ENCODE measurements at places on chromosomes 3 and 15. TPM values are rescaled to one million over a fixed set of nuclear protein-coding genes. Genes with fewer than 3 reads are reported as not detected.

GPR160 gene
- 13.8 TPM for total RNA-seq

DNA sequence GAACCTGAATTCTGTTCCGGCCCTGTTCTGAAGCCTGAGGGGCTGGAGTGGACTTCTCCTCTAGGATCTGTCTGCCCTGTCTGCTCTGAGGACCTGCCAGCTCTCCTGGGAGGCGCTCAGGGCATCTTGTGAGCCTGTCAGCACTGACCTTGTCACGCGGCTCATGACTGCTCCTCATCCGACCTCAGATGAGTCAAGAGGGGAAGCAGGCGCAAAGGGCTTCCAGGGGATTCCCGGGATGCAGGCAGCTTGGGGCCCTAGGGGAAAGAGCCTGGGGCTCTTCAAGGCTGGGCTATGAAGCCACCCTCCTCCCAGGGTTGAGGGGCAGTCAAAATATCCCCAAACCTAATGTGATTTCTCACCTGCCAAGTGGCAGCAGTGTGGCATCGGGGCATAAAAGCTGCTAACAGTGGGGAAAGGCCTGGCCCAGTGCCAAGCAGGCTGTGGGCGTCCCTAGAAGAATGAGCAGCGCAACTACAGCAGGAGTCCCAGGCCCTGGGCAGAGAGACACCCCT, 27.6 kb upstream of the ANKDD1A start:
- no peaks in the 10 kb centered on the region for H3K36me3 ChIP-seq
- no peaks in the 10 kb centered on the region for H3K27me3 ChIP-seq
- DNase-seq, result peak; percentile 65
- H3K27ac ChIP-seq, result peak overlapping the region; percentile 96
- peak overlapping the region; percentile 9 for H3K4me3 ChIP-seq

DNA sequence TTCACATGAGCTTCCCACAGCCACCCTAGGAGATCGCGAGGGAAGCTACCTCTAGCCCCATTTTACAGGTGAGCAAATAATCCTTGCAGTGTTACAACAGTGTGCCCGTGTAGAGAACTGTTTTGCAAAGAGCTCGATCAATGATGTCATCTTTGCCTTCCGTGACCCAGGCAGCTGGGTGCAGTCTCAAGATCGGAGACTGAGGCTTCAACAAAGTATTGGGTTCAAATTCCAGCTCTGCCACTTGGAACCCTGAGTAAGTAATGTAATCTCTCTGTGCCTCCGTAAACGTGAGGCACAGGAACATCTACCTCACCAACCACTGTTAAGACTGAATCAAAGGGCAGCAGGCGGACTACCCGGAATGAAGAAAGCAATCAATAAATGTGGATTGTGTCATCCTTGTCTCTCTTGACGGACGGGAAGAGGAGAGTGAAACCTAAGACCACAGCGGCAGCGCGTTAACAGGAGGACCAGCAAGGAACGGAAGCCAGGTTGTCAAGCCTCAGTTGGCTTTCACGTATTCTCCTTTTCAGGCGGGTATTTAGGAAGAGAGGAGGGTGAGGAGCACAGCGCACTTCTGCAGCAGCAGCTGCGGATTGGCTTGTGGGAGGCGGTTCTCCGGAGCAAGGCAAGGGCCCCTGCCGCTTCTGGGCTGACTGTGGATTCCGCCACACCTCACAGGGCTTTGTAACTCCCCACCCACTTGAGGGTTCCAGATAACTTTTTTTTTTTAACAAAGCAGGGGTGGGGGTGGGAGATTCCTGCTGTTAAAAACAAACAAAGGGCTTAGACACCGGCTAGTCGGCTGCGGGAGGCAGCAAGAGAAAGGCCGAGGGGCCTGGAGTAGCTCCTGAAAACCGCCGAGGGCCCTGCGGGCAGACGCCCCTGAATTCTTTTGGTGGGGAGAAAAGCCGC, 1.5 kb upstream of the SMAD3 start:
- DNase-seq, result no peak
- H3K4me1 ChIP-seq, result peaks cover 26% of the 10 kb centered on the region
- peaks cover 17% of the 10 kb centered on the region for H3K27me3 ChIP-seq
- H3K27ac ChIP-seq, result peak overlapping the region; percentile 32

GRCh38 chr3:52733256-52733891, 27.5 kb downstream of the SPCS1 start:
- no peak overlapping the region for H3K4me3 ChIP-seq
- peaks cover 7% of the 10 kb centered on the region for H3K4me1 ChIP-seq
- H3K27ac ChIP-seq, result no peak overlapping the region
- peaks cover 70% of the 10 kb centered on the region for H3K36me3 ChIP-seq
- no peaks in the 10 kb centered on the region for H3K27me3 ChIP-seq
- DNase-seq, result no peak

CHRM5 gene
- total RNA-seq, result not detected

TSPAN3 gene
- total RNA-seq, result 12.4 TPM

SLC28A1 gene
- not detected for total RNA-seq

UBA3 gene
- total RNA-seq, result 93.1 TPM

GRCh38 chr3:127685708-127686511, 13.2 kb downstream of the ABTB1 start:
- no peak overlapping the region for H3K27ac ChIP-seq
- no peak overlapping the region for H3K4me3 ChIP-seq
- H3K27me3 ChIP-seq, result peaks cover 1% of the 10 kb centered on the region
- no peak for DNase-seq
- no peaks in the 10 kb centered on the region for H3K36me3 ChIP-seq

DNA sequence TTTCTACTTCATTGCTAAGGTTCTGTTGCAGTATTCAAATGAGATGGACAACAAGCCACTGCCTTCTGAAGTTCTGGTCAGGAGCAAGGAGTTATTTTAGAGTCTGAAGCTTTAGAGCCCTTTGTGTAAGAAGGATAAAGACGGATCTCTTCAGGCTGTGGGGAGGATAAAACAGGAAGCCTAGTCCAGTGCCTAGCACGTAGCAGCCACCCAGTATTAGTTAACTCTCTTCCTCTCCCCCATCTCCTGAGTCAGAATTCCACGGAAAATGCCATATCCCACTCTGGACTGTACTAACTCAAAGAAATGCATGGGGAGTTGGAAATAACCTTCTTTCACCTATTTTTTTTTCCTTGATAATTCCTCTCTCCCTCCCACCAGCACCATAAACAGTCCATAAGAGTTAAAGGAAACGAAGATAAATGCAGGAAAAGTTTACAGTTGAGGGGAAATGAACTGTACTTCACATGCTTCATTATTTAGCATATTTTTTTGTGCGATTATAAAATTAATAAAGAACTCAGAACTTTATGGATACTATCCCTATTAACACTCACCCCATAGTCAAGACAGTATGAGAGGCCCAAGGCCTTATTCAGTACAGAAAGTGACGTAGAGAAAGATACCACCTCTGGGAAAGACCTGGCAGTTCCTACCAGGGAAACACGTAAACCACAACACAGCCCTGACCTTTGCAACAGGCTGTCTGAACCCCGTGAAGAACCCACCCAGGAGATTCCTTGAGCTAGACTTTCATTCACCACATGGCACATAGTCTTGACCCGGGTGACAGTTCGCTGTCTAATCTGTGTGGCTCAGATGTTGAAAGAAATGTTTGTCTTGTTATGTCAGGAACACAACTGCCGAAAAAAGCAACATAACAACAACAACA, 9.2 kb downstream of the IGF2BP2 start:
- H3K27ac ChIP-seq, result no peak overlapping the region
- no peak overlapping the region for H3K4me3 ChIP-seq
- no peak for DNase-seq
- no peaks in the 10 kb centered on the region for H3K36me3 ChIP-seq
- peaks cover 44% of the 10 kb centered on the region for H3K27me3 ChIP-seq

GRCh38 chr15:31080591-31081014, 20.9 kb downstream of the TRPM1 start:
- H3K27ac ChIP-seq, result no peak overlapping the region
- DNase-seq, result peak; percentile 31
- H3K27me3 ChIP-seq, result peaks cover 30% of the 10 kb centered on the region
- no peaks in the 10 kb centered on the region for H3K36me3 ChIP-seq
- H3K4me3 ChIP-seq, result no peak overlapping the region

- no peak for DNase-seq
- H3K27ac ChIP-seq, result no peak within 1 kb of the TSS
- H3K36me3 ChIP-seq, result no peaks in the 10 kb centered on the region
These were observed at the start of gene PDZRN3 for GRCh38 chr3:73624821-73625665. Gene PDZRN3 (minus strand): TSS chr3:73624941.

- no peaks in the 10 kb centered on the region for H3K27me3 ChIP-seq
- DNase-seq, result no peak
- H3K27ac ChIP-seq, result no peak overlapping the region
- H3K4me3 ChIP-seq, result no peak overlapping the region
These were observed 109.9 kb downstream of the DNAJB8 start for GRCh38 chr3:128356822-128357221.
